Stimulated activated CD8-positive, alpha-beta memory T cell treated with anti-CD3 and anti-CD28 coated beads, Interleukin-15, amount 100 ng/mL, for 4 hours (primary cell): ENCODE measurements at places on chromosomes 5 and 9.

DNA sequence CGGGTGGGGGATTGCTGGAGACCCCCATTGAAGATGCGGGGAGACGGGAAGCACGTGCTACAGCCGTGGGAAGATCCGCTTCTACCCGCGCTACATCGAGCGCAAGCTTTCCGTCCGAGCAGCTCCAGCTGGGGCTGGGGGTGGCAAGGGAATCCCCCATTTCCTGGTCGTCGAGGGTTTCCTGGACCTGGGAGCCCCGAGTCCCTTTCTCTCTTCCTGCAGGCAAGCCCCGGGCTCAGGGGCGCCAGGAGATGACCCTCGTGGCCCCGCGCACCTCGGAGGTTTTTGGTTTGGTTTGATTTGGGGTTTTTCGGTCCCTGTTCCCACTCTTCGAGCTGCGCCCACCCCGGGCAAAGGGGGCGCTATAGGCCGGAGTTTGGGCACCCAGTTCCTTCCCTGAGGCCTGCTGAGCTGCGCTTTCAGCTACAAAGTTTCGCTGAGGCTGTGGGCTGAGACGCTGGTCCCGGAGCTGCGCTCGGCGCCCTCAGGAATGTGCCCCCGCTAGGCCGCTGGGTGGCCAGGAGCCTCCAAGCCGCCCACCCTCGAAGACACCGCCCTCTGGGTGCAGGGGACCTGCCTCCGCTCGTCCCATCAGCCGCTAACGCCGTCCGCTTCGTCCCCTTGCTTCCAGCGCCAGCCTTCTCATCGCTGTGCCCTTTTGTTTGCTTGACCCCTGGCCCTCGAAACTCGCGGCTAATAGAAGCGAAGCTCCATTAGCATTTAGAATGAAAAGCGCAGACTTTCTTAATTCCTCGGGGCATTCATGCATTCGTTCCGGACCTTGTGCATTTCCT lies 2.9 kb downstream of the NR4A3 start:
- DNase-seq: no peak

GRCh38 chr5:77354454-77354853 lies 137.7 kb downstream of the WDR41 start:
- no peak for DNase-seq

DNA sequence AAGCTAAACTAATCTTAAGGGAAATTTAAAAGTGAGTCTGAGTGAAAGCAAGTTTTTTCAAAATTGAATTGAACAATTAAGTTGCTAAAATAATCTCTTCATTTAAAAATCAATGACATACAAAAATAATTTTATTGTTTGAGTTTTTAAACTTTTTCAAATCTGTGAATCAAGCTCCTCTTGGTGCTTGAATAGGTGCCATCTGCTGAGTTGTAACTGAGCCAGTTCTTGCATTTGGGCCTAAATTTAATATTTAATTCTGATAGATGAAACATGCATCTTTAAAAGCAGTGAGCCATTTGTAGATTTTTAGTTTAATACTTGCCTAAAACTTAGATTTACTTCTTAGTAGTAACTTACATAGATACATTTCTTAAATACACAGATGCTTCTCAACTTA lies 31.8 kb downstream of the SPATA31D1 start:
- DNase-seq: no peak

GRCh38 chr9:27619743-27620142 lies 46.5 kb upstream of the C9orf72 start:
- no peak for DNase-seq

GRCh38 chr9:125043148-125043547 lies 100.2 kb downstream of the SCAI start:
- no peak for DNase-seq

DNA sequence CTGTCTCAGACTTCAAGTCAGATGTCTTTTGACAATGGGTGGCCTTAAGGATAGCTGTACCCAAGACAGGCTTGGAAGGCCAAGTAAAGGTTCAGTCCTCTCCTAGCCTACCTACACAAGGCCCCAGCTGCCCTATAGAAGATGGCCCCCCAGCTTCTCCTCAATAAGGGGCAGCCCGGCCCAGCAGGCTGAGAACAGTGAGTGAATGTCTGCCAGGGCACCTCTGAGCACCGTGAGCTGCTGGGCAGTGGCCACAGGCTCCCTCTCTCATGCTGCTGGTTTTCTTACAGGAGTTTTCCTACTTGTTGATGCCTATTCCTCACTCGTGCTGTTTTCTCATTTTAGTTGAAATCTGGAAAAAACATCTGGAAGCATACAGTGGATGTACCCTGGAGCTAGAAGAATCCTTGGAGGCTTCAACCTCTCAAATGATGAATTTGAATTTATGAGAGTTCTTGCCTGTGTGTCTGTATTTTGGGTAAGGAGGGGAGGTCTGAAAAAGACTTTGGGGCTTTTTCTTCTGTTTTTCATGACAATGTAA lies 40.1 kb downstream of the SECISBP2 start:
- DNase-seq: no peak

DNA sequence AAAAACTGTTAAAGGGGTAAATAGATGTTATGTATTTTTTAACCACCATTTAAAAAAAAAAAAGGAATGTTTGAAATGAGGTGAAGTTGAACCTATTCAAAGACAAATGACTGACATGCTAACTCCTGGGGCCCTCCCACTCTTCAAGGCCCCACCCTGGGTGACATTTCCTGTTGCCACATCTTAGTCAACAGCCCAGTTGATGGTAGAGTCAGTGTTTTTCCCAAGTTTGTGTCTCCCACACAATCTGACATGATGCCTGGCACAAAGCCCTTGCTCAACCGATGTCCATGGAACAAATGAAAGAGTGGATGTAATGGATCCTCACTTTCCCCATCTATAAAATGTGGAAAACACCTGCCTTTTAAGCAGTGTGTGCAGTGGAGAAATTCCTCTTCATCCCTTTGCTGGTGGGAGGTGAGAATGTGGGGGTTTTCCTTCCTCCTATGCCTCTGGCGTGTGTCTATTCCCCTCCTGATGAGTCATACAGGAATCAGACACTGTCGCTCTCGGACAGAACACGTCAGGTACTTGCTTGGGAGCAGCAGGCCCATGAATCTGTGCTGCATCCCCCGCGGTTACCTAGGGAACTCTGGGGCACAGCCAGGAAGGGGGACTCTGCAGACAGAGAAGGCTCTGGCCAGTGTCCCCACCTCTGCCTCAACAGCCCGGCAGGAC lies 13.7 kb upstream of the ADRA1B start:
- DNase-seq: no peak

DNA sequence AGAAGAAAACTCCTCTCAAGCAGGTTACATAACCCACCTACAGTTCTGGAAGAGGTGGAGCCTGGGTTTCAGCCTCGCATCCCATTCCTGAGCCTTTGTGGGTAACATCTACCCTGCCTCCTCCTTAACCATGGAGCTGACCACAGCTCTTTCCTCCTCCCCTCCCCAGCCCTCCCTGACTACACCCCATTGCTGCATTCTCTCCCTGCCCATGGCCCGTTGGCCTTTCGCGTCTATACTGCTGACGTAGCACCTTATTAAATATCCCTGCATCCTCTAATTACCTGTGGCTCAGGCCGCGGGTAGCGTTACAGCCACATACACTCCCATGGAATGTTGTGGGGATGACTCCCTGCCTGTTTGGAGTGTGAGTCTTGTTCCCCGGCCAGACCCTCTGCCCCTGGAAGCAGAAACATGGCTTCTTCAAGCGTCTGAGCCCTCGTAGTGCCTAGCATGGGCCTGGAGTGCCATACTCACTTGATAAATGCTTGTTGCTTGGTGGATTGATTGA lies 72.8 kb downstream of the WWC1 start:
- DNase-seq: no peak

DNA sequence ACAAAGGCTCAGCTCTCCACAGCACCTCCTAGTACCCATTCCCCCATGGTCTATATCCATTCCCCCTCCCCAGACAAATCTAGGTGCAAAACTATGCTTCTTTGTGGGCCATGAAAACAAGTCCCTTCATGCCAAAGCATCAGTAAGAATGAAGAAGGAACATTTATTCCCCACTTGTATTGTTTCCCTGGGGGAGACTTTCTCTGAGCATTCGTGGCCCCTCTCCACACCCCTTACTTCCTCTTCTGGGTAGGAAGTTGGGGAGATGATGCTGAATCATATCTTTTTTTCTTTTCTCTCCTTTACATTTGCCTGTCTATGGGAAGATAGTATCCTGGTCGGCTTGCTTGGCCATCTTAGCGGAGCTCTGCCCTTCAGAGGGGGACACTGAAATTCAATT lies 246.8 kb downstream of the NSG2 start:
- DNase-seq: no peak

- no peak for DNase-seq
Measured at GRCh38 chr9:35679766-35680330, 6.1 kb downstream of the CA9 start.

GRCh38 chr9:114278881-114279570 lies 43.9 kb upstream of the ORM1 start:
- DNase-seq: no peak

GRCh38 chr5:108743846-108744245 lies 3.9 kb upstream of the FER start:
- DNase-seq: no peak

GRCh38 chr9:129879103-129879699 lies 43.9 kb downstream of the USP20 start:
- no peak for DNase-seq

- no peak for DNase-seq
Measured at GRCh38 chr9:38061326-38061977, 7.6 kb downstream of the SHB start.

- no peak for DNase-seq
Measured at GRCh38 chr5:170523142-170523551, 19.3 kb downstream of the KCNIP1 start.

GRCh38 chr5:172683645-172684471 lies 42.8 kb downstream of the NEURL1B start:
- DNase-seq: peak; percentile 20

DNA sequence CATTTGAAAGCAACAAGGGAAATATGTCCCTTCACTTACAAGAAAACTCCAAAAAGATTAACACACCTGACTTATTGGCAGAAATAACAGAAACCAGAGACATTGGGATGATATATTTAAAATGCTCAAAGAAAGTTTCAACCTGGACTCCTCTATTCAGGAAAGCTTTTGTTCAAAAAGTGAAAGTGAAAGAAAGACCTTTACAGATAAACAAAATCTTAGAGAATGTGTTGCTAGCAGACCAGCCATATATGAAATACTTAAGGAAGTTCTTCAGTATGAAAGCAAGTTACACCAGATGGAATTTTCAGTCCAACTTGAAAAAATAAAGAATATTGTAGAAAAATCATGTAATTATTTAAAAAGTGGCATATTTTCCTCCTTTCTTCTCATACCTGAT lies 1075.1 kb downstream of the NR2F1-AS1 start:
- DNase-seq: no peak

GRCh38 chr9:114900942-114901802 lies 29.2 kb downstream of the TNFSF8 start:
- DNase-seq: no peak

- no peak for DNase-seq
Measured at GRCh38 chr5:24291916-24292315, 352.9 kb downstream of the CDH10 start.

DNA sequence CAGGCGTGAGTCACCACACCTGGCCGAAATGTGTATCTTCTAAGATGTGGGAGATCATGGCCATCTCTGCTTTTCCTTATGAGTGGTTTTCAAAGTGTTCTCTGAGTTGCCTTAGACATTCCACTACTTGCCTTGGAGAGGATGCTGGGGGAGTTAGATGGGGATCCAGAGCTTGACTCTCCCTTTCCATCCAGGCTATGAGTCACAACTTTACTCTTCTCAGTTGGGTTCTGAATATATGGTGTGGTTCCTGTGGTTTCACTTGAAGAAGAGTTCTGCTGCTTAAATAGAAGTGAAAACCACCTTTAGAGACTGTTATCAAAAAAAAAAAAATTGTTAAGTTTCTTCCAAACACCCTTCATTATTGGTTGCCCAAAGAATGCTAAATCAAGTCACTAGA lies 217.6 kb downstream of the ZNF608 start:
- DNase-seq: no peak

DNA sequence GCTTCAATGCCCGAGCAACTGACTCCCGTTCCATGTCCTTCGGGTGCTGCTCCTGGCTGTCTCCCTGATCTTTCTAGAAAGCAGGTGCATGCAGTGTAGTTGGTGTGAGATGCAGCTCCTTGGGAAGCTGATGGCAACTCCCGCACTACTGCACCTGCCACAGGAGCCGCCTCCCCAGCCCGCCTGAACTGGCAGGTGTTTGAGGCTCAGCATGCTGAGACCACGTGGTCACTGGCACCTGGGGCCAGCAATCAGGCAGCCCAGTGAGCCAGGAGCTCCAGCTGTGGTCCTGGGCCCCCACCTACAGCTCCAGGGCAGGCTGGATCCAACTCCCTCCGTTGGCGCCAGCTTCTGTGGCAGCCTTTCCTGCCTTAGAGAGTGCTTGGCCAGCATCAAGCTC lies 111.5 kb downstream of the ICE1 start:
- no peak for DNase-seq

GRCh38 chr5:73899916-73900315 lies 273.9 kb downstream of the ARHGEF28 start:
- no peak for DNase-seq

DNA sequence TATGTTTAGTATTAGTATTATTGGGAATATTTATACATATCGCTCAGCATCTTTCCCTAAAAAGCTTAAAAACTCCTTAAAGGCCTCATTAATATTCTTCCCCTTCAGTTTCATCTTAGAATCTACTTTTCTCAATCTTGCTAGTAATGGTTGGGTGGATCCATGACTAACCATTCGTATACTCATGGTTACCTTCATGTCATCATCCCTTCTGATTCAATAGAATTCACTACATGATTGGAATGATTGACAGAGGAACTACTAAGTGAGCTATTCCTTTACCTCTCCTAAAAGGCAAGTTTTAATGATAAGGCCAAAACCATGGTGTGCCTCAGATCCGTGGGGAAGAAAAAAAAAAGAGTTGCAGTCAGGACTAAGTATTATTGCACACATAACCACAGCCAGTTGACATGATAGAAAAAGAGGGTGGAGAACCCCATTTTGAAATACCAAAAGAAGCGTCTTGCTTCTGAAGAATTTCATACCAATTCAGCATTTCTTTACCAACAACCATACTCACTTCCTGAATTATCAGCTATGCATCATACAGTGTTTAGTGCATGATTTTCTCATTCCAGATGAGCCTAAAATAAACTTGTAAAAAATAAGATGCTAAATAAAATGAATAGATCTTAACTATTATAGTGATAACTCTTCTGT lies 624.6 kb downstream of the PDE4D start:
- DNase-seq: no peak

- no peak for DNase-seq
Measured at GRCh38 chr5:36392818-36393217, 91.1 kb upstream of the RANBP3L start.

GRCh38 chr9:14511452-14511851 lies 181.8 kb downstream of the ZDHHC21 start:
- DNase-seq: no peak

GRCh38 chr9:93612796-93613154 lies 36.4 kb downstream of the PHF2 start:
- DNase-seq: no peak

GRCh38 chr9:90631964-90632363 lies 10.7 kb downstream of the DIRAS2 start:
- DNase-seq: no peak
